ENCODE measurements at places on chromosomes 3 and 15.

GRCh38 chr3:195101927-195102608 is 168.9 kb downstream of the XXYLT1 start:
- DNase-seq, result no peak

DNA sequence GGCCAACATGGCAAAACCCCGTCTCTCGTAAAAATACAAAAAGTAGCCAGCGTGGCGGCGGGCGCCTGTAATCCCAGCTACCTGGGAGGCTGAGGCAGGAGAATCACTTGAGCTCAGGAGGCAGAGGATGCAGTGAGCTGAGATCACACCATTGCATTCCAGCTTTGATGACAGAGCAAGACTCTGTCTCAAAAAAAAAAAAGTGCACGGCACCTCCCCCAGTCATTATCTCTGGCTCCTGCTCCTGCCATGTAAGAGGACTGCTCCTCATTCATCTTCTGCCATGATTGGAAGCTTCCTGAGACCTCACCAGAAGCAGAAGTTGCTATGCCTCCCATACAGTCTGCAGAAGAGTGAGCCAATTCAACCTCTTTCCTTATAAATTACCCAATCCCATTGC is 4.0 kb upstream of the ALG1L2 start:
- DNase-seq, result no peak

DNA sequence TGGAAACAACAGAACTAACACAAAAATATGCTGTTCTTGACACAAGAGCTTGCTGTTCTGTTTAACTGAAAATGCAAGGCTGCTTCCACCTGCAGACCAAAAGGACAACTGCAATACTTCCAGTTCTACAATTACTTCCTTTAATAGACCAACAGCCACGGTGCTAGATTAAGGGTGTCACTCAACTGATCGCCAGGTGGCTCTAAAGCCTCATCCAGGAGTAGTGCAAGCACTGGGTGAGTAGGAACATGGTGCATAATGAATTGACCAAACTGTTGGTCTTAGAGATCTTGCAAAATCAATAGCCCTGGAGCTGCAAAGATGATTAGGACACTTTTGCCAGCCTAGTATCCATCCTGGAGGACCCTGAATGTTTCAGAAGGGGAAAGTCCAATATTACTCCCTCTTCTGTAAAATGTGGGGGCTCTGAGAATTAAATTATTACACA is 3.6 kb upstream of the CLDN16 start:
- no peak for DNase-seq

GRCh38 chr3:23038471-23038870 is 164.7 kb upstream of the UBE2E2 start:
- DNase-seq, result no peak

DNA sequence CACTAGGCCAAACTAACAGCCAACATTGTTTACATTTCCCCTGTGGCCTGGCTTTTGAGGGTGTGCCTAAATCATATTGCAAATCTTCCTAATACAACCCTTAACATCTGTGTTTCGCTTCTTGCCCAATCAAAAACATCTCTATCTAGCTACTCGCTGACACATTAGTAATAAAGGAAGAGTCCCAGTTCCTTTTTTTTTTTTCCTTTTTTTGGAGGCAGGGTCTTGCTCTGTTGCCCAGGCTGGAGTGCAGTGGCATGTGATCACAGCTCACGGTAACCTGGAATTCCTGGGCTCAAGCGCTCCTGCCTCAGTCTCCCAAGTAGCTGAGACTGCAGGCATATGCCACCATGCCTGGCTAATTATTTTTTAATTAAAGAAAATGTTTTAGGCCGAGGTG is 2.1 kb upstream of the SRPRB start:
- DNase-seq, result no peak

DNA sequence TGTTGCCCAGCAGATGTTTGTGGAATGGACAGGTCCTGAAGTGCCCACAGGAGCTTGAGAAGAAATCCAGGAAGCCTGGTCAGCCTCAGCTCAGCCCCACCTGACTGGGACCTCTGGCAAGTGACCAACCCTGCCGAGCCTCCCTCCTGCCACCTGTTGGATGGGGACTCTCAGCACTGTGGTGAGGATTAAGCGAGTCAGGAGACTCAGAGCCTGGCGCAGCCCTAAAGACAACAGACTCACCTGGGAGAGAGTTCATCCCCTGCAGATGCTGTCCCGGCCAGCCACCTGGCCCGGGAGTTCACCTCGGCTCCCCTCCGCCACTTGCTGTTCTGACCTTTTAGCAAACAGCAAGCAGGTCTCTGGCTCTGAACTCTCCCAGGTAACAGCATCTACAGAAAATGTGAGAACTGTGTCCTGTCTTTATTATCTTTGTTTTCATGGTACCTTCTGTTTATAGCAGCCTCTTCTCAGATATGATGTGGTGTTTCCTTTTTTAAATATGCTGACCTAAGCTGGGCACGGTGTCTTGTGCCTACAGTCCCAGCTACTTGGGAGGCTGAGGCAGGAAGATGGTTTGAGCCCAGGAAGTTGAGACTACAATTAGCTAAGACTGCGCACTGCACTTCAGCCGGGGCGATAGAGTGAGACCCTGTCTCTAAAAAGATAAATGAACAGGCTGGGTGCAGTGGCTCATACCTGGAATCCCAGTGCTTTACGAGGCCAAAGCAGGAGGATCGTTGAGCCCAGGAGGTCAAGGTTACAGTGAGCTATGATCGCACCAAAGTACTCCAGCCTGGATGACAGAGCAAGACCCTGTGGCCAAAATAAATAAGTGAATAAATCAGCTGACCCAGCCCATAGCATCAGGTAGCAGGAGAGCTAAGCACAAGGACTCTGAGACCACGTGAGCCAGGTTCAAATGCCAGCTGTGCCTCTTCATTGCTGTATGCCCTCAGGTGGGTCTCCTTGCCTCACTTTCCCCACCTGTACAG is 32.4 kb upstream of the SLC6A6 start:
- DNase-seq, result no peak

DNA sequence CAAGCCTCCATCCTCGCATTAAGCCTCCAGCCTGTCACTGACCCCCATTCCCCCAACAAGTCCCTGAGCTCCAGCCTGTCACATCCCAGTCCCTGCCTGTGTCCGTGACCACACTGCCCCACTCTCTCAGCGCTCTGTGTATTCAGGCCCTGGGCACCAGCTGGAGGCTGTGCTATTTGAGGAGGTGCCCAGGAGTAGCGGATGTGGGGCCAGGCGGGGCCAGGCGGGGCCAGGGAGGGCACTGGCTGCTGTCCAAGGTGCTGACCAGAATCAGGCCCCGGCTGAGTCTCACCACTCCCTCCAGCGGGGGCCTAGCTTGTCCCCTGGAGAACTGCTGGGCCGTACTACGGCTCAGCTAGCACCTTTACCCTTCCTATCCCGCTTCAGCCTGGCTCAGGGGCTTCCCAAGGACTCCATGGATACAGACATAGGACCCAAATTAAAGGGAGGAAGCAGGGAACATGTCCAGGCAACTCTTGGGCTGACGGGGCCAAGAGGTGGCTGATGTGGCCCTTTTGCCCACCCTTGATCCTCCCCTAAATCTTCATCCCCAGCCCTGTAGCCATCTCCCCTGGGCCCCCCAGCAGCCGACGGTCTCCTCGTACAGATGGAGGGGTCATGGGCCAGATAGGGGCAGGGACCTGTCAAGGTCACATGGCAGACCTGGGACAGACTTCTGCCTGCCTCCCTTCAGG is 1.1 kb downstream of the HHATL start:
- DNase-seq, result peak; percentile 34

GRCh38 chr3:149369991-149370866 is 7.2 kb downstream of the TM4SF1 start:
- no peak for DNase-seq

DNA sequence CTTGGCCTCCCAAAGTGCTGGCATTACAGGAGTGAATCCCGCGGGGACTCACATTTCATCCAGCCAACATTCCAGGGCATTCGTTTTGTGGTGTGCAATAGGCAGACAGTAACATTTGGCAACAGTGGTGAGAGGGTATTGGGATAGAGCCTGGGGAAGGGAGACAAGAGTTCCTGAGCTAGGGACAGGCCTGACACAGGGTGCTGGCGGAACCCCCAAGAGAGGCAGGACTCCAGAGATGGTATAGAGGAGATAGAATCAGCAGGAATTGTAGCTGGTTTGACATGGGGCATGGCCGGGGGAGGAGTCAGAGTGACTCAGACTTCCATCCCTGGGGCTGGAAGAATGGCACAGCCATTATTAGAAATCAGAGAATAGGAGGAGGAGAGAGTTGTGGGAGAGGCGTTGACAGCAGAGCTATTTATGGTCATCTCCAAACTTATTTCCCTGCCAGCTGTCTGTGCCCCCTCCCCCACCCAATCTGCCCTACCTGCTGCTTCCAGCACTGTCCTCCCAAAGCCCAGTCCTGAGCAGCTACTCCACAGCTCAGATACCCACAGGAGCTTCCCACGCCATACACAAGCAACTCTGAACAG is 4.4 kb upstream of the IDH2 start:
- no peak for DNase-seq

DNA sequence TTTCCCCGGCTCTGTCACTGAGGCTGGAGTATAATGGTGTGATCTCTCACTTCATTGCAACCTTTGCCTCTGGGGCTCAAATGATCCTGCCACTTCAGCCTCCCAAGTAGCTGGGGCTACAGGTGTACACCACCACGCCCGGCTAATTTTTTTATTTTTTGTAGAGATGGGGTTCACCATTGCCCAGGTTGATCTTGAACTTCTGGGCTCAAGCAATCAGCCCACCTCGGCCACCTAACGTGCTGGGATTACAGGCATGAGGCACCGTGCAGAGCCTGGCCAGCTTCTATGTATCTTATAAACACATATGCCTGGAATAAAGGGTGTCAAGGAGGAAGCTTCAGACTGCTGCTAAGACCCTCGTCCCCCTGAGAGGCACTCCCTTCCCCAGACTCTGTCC is 4.2 kb downstream of the ZNF589 start:
- no peak for DNase-seq

- no peak for DNase-seq
These were observed 340.5 kb upstream of the NECTIN3 start for GRCh38 chr3:110731148-110731547.

- no peak for DNase-seq
These were observed 29.9 kb downstream of the SLC49A4 start for GRCh38 chr3:122824465-122825381.

DNA sequence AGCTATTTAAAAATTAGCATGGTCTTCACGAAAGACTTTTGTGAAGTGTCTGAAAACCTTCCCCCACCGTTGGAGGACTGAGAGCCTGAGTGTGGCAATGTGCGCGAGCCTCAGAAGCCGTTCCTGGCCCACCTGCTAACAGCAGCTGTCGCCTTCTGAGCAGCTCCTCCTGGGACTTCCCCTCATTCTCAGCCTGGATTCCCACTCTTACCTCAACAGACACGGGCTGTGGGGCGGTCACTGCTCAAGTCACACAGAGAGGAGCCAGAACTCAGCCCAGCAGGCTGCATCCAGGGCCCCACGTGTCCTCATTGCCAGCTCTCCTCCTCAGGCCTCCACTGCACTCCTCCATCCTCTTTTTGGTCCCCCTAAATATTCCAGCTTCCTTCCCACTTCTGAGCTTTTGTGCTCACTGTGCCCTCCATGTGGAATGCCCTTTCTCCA is 7.8 kb downstream of the DNASE1L3 start:
- no peak for DNase-seq

GRCh38 chr15:88497109-88497765 is 29.7 kb downstream of the MRPS11 start:
- DNase-seq, result no peak

- no peak for DNase-seq
These were observed 353.5 kb upstream of the SATB1 start for GRCh38 chr3:18778598-18778997.

GRCh38 chr15:24745290-24745689 is 69.7 kb downstream of the NPAP1 start:
- DNase-seq, result no peak

DNA sequence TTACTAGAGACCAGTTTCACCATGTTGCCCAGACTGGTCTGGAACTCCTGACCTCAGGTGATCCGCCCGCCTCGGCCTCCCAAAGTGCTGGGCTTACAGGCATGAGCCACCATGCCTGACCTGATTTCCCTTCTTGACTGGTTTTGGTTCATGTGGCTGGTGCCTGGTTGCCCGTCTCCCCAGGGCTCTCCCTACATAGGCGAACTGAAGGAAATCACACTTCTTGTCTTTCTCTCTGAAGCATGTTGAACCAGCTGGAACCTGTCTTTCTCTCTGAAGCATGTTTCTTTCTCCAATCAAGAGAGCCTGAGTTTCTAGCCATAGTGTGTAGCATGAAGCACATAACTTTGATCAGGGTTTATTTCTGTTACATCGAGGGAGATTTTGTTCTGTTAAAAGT is 16.3 kb upstream of the SAMD7 start:
- no peak for DNase-seq

- no peak for DNase-seq
These were observed 250.0 kb downstream of the PLOD2 start for GRCh38 chr3:145911016-145911415.

DNA sequence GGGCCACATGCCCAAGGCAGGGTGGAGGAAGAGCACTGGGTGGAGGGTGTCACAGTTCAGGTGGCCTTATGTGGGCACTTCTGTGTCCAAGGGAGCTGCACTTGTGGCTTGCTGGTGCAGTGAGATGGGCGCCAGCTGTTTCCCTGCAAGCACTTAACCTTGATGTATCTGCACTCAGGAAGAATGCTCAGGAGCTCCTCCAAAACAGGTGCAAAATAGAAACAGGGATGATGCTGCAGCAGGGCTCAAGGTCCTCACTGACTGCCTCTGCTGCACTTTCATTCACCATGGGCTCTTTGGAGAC is 151.3 kb downstream of the CADPS start:
- no peak for DNase-seq

DNA sequence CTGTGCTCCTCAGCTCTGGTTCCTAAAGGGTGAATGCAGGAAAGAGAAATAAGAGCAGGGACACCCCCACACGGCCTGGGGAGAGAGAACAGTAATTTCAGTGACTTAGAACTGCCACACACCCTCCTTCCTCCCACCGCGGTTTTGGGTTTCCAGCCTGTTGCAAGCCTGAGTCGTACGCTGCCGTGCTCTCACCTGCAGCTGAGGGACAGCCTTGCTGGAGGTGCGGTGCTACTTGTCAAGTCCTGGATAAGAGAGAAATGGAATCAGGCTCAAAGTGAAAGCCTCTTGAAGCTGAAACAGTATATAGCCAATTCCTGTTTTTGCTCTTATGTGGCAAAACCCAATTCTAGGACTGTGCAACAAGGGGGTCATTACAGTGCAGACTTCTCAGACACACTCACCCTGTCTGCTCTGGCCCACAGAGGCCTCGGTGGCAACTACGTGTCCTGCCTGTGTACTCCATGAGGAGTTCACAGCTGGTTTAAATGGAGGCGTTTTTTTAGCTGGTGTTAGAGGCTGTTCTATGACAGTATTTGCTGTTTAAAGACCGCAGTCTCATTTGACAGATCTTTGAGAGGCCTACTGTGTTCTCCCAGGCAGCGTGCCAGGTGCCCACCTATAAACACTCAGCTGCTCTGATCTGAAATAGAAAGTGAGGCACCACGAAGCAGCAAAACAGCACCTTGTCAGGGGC is 42.9 kb downstream of the TBC1D2B start:
- peak; percentile 47 for DNase-seq

All from activated CD4-positive, CD25-positive, alpha-beta regulatory T cell (primary cell).